Small intestine (tissue), 16 donors: ENCODE measurements at places on chromosomes 7 and 10. TPM values are rescaled to one million over a fixed set of nuclear protein-coding genes. Genes with fewer than 3 reads are reported as not detected.

- DNase-seq: no peak
These were observed 14.4 kb upstream of the GPR15LG start for GRCh38 chr10:84159076-84159685.

- no peak for DNase-seq
These were observed 70.8 kb downstream of the OAT start for GRCh38 chr10:124347956-124348355.

DNA sequence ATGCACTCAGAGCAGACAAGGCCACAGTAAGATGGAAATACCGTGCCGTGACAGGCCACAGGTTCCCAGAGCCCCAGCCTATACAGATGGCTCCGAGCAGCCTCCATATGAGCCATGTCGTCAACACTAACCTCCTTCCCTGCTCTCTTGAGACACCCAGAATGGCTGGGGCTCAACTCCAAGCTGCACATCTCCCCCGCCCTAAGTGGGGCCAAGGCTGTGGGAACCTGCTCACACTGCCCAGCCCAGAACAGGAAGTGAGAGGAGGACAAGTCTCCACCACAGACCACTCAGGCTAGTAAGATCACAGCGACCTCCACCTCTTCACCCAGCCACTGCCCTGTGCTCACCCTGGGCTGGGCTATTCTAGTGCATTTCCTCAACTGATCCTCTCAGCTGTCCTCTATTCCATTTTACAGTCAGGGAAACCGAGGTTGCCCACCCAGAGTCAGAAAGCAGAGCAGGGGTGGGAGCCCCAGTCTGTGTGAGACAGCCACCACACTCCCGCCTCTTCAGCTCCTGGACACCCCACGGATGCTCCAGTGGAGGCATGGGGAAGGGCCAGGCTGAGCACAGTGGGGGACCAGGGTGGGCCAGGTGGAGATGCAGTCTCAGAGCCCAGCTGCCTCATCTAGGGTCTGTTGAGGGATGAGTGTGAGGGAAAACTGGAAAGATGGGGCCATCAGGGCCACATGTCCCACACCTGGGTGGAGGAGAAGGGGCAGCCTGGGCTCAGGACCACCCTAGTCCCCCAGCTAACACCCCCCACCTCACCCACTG is 11.6 kb downstream of the GRID1 start:
- DNase-seq: no peak

Gene AZGP1
- polyA plus RNA-seq: 51.7 TPM

DNA sequence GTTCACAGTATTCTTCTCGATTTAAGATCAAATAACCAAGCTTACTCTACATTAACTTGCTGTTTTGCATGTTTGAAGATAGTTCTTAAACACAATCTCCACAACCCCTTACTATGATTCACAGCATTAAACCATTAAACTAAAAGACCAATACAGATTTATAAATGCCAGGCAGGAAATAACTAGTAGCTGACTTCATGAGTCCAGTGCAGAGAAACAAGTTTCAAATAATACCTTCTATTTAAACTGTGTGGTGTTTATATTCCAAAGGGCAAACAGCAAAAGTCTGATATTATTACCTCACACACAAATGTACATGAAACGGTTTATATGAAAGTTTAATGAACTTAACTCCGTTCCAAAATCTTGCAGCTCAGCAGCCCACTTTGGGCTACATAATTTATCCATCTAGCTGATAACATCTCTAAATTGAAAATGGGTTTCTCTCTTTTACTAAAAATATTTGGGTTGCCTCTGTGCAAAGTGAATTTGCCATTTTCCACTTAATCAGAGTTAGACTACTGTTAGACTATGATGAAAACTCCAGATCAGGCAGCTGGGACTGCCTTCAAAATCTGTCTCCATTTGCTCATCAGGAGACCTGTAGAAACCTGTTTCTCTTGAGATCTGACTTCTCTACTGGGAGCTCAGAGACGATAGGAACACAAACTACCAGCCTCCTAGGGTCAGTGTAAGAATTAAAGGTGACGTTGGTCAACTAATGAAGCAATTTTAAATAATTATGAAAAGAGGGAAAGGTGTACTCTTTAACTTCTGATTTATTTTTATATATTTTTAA is 287.3 kb downstream of the FZD1 start:
- no peak for DNase-seq

GRCh38 chr10:116716381-116716780 is 26.0 kb downstream of the HSPA12A start:
- DNase-seq: no peak

- no peak for DNase-seq
These were observed 101.6 kb downstream of the DNAJB6 start for GRCh38 chr7:157438121-157439025.

- DNase-seq: peak; percentile 22
These were observed 695 bp downstream of the HSPA12A start for GRCh38 chr10:116741391-116742351.

GRCh38 chr7:151621961-151622360 is 102.3 kb upstream of the RHEB start:
- no peak for DNase-seq
